ENCODE measurements at places on chromosomes 6 and 20.

GRCh38 chr6:111841822-111842221, 31.4 kb downstream of the FYN start:
- DNase-seq = no peak

DNA sequence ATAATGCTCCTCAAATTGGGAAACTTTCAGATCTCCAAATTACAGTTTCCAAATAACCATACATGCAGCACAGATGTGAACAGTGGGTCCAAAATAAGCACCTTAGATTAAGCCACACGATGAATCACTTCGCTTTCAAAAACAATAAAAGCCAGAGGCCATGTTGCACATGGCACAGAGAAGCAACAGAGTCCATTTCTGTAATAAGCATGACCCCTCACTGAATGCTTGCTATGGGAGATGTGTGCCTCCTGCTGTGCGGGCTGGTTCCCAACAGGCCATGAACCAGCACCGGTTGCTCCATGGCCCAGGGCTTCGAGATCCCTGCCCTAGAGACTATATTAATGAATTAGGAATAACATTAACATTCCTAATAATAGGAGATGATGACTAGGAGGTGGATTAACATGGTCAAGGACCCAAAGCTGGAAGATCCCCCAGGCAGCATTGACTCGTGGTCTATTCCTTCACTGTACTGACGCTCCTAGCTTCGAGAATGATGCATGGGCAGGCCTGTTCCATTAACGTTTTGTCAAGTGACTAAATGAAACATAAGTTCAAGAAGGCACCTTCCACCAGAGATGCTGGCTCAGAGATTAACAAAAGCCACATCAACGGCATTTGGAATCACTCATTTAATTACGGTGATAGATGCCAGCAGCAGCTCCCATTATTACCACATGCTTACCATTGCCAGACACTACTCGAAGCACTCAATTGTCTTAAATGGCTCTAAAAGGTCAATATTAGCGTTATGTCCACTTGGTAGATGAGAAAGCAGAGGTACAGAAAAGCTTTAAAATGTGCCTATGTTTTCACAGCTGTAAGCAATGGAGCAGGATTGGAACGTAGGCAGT, 470.6 kb upstream of the AGPAT4 start:
- no peak for DNase-seq

- no peak for DNase-seq
These were observed 11.2 kb upstream of the BHLHE23 start for GRCh38 chr20:63017826-63018411.

GRCh38 chr6:132651062-132651461, 7.9 kb downstream of the TAAR1 start:
- no peak for DNase-seq

- DNase-seq = no peak
These were observed 1.0 kb downstream of the SRXN1 start for GRCh38 chr20:651713-652614.

DNA sequence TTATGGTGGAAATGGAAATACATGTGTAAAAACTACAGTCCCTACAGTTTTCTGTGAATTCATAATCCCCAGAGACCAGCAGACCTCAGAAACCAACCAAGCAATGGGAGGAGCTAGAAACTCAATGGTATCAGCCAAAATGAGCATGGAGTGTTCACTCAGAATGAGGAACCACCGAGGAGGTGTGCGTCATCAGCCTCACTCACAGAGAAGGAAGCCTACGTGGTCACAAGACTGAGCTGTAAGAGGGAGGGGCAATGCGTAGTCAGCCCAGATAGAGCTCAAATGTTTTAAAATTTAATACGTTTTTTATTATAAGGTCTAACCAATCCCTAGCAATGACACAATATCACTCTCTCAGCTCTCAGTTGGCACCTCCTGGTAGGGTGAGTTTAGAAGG, 17.4 kb downstream of the MYLK4 start:
- DNase-seq = peak; percentile 80

GRCh38 chr20:63295846-63296245, 2.9 kb downstream of the COL20A1 start:
- peak; percentile 45 for DNase-seq

DNA sequence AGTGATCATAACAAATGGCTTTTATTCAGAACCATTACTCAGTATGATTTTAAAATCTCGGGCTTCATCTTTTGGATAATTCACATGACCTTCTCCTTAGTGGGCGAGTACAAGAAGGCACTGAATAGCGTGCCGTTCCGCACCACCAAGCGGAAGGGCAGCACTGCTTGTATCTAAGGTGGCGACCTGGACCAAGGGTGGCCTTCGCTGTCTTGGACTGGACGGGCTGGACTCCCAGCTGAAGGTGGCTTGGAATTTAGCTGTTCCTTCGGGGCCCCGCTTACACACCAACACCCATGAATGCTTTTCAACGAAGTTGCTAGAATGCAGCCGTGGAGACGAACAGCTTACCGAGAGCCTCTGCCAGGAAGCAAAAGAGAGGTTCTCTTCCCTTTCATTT, 168.6 kb upstream of the AGPAT4 start:
- no peak for DNase-seq

GRCh38 chr6:41373627-41373918, 38.2 kb downstream of the NCR2 start:
- no peak for DNase-seq

DNA sequence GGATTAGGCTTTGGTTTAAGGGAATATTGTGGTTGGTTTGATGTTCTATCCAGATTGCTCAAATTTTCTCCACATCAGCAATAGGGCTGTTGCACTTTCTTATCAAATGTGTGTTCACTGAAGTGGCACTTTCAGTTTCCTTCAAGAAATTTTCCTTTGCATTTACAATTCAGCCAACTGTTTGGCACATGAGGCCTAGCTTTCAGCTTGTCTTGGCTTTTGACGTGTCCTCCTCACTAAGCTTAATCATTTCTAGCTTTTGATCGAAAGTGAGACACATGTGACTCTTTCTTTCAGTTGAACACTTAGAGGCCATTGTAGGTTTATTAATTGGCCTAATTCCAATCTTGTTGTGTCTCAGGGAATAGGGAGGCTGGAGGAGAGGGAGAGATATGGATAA, 104.8 kb downstream of the FLRT3 start:
- DNase-seq = no peak

DNA sequence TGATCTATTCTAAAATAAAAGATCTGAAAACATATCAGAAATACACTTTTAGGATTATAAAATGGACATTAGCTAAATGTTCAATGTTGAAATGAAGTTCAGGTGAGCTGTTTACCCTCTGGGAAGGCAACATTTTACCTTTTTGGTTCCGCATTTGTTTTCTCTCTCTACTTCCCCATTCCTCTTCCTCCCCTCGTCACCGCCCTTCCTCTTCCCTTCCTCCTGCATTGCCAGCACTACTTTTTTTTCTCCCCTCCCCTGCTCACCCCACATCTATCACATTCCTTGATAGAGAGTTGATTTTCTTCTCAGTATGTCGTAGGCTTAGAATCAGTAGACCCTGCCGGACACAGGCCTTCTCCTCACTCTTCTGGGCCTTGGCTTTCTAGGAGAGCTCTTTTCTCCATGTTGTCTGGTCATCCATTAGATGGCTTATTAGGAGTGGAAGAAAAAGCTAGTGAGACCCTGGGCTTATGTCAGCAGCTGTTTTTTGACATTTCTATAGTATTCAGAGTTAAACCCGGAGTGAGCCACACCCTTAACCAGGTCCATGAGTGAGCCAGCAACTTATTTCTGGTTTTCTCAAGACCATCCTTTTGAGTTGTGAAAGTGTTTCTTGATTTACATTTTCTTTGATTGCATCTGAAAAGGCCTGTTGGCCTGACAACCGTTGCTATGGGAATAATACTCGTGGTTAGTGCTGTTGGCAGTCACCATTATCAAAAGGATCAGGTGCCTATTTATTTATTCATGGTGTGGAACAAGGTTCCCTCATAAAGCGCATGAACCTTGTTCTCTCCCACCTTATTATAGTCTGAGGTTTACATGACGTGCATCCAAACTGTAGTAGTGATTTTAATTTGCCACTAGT, 90.9 kb downstream of the DTD1 start:
- DNase-seq = no peak

DNA sequence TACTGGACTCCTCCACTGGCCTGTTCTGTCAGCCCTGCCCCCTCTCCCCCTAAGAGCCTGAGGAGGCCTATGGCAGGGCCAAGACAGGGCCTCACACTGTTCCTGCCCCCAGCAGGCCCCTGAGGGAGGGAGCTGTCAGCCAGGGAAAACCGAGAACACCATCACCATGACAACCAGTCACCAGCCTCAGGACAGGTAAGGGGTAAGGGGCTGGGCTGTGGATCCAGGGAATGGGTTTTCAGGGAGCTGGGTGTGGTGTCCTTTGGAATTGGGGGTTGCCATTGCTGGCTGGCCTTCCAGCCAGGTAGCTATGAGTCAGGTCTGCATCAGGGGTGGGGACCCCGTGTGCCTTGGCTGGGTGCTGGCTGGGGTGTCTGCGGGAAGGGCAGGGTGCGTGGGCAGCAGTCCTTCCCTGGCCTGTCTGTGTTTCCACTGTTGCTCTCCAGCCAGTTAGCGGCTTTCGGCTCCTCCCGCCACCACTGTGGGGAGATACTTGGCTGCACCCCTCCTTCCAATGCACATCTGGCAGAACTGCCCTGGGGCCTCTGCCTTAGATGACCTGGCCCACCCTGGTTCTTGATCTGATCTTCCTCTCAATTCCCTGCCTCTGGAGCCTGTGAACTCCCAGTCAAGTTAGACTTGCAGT, 3.9 kb downstream of the SLC29A1 start:
- DNase-seq = peak; percentile 63

GRCh38 chr20:5557123-5557522, 193.1 kb upstream of the SHLD1 start:
- peak; percentile 80 for DNase-seq

GRCh38 chr6:11917951-11918738, 94.0 kb upstream of the HIVEP1 start:
- peak; percentile 21 for DNase-seq

DNA sequence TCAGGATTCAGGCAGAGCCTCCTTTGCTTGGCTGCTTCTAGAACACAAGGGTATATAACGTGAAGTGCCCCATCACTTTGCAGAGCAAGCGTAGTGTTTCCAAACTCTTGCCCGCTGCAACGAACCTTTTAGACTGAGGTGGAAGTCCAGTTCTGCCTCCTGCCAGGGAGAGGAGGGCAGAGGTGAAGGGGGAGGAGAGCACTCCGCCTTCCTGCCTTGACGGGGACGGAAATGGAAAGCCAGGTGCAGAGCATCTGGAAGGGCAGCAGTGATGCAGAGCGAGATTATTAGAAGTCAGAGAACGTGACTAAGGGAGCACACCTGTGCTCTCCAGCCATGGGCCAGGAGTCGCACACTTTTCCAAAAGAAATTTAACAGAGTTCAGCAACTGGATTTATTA, 63.4 kb downstream of the RREB1 start:
- DNase-seq = no peak

GRCh38 chr6:168083514-168083885, 4.5 kb upstream of the FRMD1 start:
- DNase-seq = no peak

DNA sequence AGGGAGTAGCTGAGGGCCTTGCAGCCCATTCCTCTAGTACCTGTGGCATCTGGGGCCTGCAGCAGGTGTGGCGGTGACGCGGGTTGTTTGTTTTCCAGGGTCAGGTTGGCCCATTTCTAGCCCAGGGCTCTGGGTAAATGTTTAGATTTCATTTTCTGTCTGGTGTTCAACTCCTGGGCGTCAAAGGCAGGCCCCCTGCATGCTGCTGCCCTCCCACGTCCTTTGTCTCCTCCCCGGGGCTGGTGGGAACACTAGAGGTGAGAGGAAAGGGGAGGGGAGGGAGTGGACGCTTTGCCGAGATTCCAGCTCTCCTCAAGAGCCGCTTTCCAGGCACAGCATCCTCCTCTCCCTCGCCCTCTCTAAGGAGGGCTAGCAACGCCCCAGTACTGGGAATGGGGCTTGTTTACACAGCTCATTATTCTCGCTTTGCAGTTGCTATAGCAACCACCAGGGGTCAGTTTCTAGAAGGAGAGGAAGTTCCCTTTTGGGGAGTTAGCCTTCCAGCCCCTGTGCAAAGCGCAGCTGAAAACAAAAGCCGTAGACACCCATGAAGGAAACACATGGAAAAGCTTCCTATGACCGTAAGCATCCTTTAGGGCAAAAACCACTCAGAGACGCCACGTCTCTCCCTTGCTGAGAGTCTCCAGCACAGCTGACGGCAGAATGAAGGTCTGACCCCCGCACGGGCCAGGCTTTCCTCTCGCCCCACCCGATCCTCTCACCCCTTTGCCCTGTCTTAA, 170.6 kb downstream of the LY86 start:
- DNase-seq = peak; percentile 66

DNA sequence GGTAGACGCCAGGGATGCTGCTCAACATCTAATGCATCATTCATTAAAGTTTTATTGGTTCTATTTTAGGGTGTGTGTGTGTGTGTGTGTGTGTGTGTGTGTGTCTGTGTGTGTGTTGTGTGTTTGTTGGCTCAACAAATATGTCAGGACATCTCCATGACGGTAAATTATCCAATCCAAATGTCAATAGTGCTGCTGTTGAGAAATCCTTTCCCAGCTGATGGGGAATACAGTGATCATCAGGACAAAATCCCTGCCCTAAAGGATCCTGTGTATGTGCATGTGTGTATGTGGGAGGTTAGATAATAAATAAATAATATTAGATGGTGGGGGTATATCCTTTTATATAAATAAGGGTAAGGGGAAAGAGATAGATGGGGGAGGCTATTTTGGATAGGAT, 59.6 kb downstream of the RNF144B start:
- no peak for DNase-seq

DNA sequence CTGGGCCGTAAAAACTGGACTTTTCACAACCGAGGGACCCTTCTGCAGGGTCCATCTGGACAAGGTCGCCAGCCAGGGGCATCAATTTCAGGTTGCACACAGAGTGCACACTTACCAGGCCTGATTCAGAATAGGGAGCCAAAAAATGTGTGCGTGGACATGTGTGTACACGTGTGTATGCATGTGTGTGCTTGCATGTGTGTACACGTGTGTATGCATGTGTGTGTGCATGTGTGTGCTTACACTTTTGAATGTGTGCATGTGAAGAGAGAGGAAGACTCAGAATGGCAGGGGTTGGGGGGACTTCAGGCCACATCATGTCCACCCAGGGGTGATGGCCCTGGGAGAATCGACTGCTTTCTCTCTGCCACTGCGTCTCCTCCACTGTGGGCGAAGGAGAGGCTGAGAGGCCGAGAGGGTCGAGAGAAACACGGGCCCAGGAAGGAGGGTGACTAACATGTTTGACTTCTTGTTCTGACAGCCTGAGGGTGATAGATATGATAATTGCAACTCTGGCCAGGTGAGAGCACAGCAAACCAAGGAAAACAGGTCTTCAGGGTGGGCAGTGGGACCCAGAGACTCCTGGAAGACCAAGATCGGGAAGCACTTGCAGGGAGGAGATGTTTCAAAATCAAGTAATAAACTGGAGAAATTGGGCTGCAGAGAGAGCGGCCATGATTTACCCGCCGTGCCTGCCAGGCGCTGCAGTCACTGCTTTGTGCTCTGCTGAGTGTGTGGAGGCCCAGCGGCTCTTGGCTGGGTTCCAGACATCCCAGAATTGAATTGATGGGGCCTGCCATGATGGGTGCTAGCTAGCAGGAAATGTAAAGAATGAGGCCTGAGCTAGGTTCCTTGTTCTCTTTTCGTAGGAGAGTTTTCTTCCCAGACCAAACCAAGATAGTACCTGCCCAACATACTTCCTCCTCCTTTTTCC, 310.8 kb downstream of the QKI start:
- DNase-seq = no peak

- no peak for DNase-seq
These were observed 57.8 kb upstream of the C20orf144 start for GRCh38 chr20:33604084-33604990.

- no peak for DNase-seq
These were observed 23.5 kb upstream of the SIM1 start for GRCh38 chr6:100488244-100488643.
